ENCODE measurements at places on chromosomes 3 and 15.

DNA sequence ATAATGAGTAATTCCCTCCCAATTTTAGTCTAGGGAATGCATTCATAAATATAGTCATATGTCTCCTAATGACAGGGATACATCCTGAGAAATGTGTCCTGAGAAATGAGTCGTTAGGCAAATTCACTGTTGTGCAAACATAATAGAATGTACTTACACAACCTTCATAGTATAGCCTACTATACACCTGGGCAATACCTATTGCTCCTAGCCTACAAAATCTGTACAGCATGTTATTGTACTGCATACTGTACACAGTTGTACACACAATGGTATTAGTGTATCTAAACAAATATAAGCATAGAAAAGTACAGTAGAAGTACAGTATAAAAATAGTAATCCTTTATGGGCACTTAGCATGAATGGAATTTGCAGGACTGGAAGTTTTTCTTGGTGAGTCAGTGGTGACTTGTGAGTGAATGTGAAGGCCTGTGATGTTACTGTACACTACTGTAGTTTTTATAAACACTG is 6.6 kb downstream of the DTWD1 start:
- no peak for DNase-seq

- DNase-seq, result no peak
These were observed 152.2 kb downstream of the CFAP20DC start for GRCh38 chr3:58897646-58898045.

GRCh38 chr3:134761213-134761612 is 33.8 kb upstream of the EPHB1 start:
- no peak for DNase-seq

DNA sequence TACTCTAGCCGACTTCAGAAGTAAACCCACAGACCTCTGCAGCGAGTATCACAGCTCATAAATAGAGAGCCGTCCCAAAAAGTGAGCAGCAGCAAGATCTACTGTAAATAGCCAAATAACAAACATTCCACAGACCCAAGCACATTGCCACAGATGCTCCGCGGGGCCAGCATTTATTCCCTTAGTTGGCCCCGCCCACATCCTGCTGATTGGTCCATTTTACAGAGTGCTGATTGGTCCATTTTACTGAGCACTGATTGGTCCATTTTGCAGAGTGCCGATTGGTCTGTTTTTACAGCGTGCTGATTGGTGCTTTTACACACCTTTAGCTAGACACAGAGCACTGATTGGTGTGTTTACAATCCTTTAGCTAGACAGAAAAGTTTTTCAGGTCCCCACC is 17.3 kb upstream of the GABRB3 start:
- DNase-seq, result no peak

DNA sequence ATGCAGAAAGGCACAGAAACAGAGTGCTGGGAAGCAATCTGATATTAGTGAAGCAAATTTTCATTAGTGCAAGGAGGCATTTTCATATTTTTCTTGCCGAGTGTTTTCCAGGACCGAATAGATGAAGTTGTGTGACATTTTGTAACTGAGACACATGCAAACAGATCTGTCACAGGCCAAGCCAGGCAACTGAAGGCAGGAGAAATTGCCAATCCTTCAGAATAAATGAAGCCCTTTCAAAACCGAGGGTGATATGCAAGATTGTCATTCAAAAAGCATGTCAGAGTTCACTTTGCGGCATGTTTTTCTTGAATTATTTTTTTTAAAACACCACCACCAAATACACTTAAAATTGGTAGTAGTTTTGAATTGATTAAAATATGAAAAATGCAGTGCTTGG is 6.2 kb downstream of the LMOD3 start:
- DNase-seq, result no peak

DNA sequence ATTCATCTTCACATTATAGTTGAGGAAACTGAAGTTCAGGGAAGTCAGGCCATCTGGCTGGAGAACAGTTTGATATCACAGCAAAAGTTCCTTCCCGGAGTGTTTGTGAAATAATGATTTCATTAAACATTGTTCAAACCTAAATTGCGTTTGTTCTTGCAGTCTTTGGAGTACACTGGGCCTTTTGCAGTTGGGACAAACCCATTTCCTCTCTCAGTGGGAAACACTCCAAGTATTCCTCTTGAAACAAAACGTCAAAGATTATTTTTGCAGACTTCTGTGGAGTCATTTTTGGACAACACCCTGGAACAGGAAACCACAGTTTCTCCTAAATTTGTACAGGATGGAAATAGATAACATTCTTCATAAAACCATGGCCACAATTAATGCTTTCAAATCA is 287.5 kb downstream of the PTPRG start:
- DNase-seq, result peak; percentile 45

DNA sequence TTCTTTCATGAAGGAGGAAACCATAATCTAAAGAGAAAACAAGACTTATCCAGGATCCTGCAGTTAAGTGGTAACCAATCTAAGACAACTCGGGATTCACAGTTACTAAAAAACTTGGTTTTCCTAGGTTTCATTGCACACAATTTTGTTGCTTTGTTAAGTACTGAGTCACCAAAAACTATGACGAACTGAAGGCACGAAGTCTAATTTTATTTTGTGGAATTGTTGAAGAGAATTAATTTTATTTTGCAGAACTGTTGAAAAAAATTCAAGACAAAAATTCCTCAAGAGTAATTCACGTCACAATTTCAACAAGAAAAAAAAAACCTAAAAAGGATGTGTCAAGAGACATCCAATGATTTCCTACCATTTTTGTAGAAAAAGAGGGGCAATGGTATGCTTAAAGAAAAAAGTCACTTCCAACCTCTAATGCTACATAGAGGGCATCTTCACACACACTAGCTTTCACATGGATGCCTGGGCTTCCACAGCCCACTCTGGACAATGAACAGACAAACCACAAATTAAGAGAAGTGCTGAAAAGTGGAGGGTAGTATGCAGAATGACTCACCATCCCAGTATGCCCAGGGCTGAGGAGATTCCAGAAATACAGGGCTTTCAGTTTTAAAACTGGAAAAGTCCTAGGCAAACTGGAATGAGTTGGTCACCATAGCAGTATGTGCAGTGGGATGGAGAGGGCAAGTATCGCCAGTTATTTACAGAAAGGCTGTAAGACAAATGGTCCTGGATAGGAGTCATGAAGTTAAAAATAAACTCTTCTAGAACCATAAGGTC is 29.2 kb downstream of the PLOD2 start:
- no peak for DNase-seq

DNA sequence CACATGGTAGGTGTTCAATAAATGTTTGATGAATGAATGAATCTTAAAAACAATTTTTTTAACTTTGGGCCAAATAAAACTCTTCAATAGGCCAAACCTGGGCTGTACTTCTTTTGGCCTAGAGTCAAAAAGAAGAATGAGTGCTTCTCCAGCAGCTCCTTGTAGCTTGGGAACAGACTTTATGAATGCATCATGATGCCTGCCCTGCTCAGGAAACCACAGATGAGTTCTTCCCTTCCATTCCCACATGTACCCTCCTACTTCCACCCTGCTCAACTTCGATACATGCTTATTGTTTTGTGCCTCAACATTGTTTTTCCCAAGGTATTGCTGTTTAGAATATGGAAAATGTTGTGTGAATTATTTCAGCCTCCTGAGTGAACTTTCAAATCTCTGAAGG is 87.0 kb downstream of the FILIP1L start:
- DNase-seq, result no peak

DNA sequence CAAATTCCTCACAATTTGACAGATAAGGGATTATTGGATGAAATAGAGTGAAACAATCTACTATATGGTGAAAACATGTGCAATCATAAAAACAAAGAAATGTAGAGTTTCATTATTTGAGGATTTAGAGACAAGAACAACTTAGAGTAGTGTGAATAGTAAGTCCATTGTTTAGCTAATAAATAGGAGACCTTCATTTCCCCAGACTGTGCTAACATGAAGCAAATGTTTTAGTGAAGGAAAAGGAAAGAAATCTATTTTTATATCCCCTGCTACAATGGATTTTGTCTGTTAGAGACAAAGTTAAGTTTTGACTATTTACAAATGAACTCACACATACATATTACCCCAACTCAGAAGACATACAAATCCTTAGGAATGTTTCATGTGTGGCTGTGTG is 77.8 kb downstream of the EFL1 start:
- DNase-seq, result peak; percentile 23

DNA sequence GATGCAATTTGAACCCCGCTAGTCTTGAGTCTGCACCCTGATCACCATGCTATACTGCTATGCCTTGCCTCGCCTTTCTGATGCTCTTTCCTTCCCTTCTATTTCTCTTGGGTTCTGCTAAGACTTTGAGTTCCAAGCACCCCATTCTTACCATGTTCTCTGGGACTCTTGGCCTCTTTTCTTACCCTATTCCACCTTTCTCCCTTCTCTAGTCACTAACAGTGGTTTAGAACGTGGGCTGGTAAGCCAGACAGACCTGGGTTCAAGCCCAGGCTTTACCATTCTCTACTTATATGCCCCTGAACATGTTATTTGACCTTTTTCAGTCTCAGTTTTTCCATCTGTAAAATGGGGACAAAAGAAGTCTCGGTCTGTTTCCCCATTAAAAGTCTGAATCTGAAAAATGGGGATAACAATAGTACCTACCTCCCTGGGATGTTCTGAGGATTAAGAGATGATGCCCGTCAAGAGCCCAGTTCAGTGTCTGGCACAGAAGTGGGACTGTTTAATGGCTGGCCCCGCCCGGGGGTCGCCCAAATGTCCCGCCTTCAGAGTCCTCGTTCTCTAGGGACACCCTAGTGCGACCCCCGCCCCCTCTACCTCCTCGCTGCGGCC is 376 bp downstream of the TADA3 start:
- no peak for DNase-seq

GRCh38 chr3:23633261-23633960 is 172.3 kb upstream of the UBE2E1 start:
- DNase-seq, result no peak

- no peak for DNase-seq
These were observed 97.7 kb upstream of the P2RY1 start for GRCh38 chr3:152737021-152737908.

GRCh38 chr15:43799209-43799944 is 643 bp downstream of the SERINC4 start:
- no peak for DNase-seq

DNA sequence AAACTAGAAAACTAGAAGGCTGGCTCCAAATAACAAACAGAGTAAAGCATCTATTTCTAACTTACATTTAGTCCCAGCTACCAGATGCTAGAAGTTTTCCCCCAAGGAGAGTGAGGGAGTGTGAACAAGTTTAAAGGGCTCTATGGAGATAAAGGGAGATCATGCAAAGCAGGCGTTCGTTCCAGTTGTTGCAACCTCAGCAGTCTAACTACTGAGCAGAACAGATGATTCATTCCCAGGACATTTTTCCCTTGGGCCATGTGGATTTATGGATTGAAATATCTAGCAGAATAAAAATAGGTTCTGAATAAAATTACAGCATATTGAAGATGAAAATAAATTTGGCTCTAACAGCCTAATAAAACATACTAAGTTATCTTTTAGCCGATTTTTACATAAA is 154.8 kb upstream of the TTC14 start:
- DNase-seq, result no peak

DNA sequence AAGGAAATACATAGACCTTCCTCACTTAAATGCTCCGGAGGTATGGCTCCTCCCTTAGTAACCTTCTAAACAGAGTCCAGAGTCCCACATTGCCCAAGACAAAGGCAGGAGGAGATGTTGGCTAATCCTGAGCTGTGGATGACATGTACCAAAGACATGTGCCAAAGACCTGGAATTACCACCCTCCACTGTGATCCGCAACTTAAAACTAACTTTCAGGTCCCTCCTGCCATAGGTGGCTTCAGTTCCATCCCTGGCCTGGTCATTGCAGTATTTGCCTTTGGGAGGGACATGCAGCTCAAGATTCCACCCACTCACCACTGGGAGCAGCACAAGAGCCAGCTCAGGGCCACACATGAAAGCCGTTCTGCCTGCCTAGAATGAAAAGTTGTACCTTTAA is 28.0 kb downstream of the MYZAP start:
- no peak for DNase-seq

DNA sequence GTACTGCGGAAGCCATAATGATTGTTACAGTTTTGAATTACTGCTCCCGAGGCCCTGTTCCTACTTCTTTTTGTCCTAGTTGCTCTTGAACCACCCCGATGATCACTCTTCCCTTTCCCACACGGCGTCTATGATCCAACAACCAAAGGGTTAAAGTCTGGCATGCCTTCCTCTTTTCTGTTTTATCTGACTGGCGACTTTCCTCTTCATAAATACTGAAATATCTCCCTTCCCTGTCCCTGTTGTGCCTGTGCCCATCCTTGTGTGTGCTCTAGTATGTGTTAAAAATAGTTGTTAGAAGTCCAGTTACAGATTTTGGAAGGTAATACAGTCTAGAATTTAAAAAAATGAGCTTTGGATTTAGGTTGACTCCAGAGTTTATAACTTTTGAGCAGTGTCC is 83.6 kb downstream of the AKAP13 start:
- no peak for DNase-seq

DNA sequence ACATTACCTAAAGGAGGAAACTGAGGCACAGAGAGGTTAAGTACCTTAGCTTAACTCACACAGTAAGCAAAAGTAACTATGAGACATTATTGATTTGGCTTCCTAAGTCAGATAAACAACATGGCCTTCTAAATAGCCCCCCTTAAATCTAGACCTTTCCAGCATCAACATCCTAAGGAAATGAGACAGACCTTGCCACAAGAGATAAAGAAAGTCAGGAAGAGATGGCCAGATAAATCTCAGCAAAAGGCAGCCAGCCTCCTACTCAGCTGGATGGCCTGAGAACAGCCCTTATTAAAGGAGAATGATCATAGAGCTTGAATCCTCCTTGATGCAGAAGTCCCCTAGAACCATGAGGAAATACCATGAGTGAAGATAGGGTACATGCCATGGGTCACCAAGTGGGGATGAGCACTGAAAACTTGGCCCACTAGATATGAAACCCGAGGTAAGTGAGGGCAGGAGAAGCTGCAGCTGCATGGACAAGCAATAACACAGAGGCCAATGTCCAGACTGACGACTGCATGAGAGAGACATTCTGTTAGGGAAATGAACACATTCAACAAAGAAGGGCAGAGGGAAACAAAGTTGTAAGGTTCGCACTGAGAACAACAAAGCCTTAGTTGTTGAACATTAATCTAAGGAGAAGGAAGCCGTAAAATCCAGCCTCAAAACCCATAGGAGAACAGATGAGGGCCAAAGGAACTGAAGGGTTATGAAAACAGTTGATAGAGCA is 69.6 kb downstream of the ZIC4 start:
- DNase-seq, result no peak

- no peak for DNase-seq
These were observed 6.9 kb upstream of the IL16 start for GRCh38 chr15:81189583-81190283.

GRCh38 chr15:67171471-67171870 is 83.0 kb downstream of the AAGAB start:
- no peak for DNase-seq

GRCh38 chr3:187955587-187955952 is 198.4 kb upstream of the LPP start:
- no peak for DNase-seq

- no peak for DNase-seq
These were observed 227.8 kb upstream of the LYSMD4 start for GRCh38 chr15:99961011-99961441.

GRCh38 chr15:65156692-65157091 is 23.1 kb upstream of the PDCD7 start:
- no peak for DNase-seq
